ENCODE measurements at places on chromosomes 12 and 14. TPM values are rescaled to one million over a fixed set of nuclear protein-coding genes. Genes with fewer than 3 reads are reported as not detected.

SYNE2 gene
- 94.7 TPM for polyA plus RNA-seq

CLECL1 gene
- 0.74 TPM for polyA plus RNA-seq

CHGA gene
- polyA plus RNA-seq = 0.53 TPM

MANSC4 gene
- polyA plus RNA-seq = 0.40 TPM

IL22 gene
- not detected for polyA plus RNA-seq

TSHR gene
- polyA plus RNA-seq = 0.22 TPM

FAM222A gene
- 2.1 TPM for polyA plus RNA-seq

KCNK13 gene
- 0.08 TPM for polyA plus RNA-seq

ADIPOR2 gene
- polyA plus RNA-seq = 46.2 TPM

SLC7A8 gene
- polyA plus RNA-seq = 16.8 TPM

ESR2 gene
- 0.79 TPM for polyA plus RNA-seq

TMPRSS12 gene
- not detected for polyA plus RNA-seq

HOTAIR gene
- 1.3 TPM for polyA plus RNA-seq

STAC3 gene
- polyA plus RNA-seq = 6.0 TPM

TCL1B gene
- not detected for polyA plus RNA-seq

DNA sequence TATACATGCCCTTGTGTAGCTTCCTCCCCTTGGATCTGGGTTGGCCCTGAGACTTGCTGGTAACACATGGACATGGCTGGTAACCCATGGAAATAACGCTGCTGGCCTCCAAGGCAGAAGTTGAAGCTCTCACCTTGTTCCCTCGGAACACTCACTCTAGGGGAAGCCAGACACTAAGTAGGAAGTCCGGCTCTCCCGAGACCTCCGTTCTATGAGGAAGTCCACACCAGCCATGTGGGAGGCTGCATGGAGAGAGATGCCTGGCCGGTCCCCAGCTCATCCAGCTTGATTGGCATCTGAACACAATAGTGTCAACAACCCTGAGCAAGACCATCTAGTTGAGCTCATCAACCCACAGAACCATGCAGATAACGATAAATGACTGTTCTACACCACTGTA, 39.7 kb upstream of the VRK1 start:
- no peak for DNase-seq

DNA sequence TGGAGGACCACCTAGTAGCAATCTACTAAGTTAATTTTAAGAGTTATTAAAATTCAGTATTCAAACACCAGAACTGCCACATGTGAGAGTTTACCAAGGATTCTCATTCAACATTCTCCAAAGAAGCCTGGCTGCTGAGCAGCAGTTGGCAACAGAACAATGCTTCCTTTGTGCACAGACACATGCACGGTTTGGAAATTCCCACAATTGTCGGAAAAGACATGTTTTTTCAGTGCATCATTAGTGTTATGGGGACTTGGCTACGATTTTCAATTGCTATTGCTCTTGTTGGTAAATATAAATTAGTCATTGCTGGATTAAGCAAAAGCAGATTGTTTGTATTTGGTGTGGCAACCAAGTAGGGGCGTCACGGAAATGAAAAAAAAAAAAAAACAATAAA, 22.2 kb downstream of the ST8SIA1 start:
- no peak for DNase-seq

DNA sequence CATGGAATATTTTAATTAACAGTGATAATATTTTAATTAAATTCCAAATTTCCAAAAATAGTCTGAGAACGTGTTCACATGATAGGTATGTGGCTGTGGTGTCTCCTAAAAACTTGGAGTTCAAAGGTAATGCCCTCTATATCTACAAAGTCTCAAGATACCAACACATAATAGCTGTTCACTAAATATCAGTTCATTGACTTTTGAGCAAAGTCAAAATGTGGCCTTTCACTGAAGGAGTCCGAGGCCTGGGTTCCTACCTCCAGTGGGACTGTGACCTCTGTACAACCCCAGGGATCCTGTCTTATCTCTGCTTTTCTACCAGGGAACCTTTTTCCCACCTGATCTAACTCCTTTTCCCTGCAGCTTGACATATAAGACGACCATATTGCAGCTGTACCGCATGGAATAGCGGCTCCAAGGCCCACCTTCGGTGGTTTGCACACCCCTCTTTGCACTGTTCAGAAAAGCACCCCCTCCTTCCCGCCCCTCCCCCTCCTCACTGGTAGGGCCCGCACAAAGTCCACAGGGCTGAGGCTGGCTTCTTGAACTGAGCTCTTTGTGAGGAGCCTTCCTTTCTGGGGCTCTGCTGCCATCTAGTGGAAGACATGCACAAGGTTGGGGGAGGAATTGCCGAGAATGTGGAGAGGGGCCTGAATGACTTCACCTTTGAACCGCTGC, 3.1 kb downstream of the CCND2 start:
- DNase-seq = peak; percentile 87

DNA sequence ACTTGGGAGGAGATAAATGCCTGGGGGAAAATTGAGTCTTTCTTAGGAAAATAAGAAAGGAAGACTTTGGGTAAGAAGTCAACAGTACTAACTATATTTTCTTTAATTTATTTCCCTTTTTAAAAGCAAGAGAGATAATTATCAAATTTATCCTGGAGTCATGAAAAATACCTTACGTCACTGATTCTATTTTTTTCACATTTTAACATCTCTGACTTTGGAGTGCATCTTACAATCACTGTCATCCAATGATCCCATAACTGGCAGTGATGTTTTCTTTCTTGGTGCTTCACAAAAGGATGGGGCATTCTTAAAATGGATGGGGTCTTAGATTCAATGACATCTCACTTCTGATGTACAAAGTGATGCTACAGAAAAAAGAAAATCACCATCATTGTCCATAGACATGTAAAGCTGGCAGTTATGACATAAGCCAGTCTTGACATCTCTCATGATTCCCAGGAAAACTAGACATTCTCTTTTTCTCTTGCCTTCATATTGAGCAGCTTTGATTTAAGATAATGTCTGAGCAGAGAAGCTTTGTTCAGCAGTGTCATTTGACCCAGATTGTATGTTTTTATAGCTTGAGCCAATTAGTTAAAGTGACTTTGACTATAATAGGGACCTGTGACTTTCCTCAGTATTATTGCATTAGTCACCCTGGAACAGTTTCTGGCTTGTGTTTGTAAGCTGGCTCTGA, 236.2 kb downstream of the EGLN3 start:
- no peak for DNase-seq

DNA sequence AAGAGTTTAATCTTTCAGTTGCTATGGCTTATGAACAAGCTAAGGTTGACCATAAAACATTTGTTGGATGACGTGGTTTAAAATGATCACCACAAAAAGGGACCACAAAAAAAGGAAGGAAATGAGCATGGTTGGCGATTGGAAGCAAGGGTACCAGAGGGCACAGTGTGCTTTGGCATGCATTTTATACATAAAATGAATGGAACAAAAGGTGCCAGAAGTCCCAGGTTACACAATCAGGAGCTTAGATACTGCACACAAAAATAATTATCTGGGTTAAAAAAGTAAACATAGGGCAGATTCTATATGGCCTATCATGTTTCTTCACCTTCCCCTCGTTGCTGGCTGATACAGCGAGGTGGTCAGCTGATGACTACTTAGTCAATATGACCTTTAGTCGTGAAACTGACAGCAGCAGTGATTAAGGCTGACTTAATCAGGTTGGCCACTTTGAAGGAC, 50.7 kb downstream of the ZC3H14 start:
- no peak for DNase-seq

- peak; percentile 33 for DNase-seq
Observed at GRCh38 chr14:47675466-47676314, at the start of gene MDGA2. MDGA2 (minus strand) TSS chr14:47675605.

DNA sequence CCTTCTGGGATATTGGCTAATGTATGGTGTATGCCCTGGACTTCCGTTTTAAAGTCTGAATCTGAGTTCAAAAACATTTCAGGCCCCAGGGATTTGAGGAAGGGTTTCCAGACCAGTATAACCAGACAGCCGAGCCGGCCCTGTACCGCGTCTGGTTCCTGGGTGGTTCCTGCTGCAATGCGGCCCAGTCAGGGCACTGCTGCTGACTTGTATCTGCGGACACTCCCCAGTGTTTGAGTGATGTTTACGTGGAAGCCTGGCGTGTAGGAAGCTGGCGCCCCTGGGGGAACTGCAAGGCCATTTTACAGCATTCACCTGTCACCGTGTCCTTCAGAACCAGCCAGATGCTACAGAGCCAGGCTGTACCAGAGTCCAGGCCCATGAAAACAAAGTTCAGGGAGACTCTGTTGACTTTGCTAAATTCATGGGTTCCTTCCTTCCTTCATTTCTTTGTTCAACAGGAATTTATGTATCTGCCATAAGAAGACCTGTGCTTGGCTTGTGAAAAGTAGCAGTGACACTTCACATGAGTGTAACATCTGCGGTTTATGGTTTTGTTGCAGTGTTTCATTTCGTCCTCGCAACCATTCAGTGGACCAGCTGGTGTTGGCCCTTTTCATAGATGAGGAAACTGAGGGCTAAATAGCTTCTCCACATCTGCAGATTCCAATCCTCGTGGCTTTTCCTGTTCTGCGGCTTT, 16.8 kb downstream of the EML1 start:
- DNase-seq = no peak

- no peak for DNase-seq
Observed at GRCh38 chr12:93408813-93409212, 31.1 kb downstream of the NUDT4 start.

DNA sequence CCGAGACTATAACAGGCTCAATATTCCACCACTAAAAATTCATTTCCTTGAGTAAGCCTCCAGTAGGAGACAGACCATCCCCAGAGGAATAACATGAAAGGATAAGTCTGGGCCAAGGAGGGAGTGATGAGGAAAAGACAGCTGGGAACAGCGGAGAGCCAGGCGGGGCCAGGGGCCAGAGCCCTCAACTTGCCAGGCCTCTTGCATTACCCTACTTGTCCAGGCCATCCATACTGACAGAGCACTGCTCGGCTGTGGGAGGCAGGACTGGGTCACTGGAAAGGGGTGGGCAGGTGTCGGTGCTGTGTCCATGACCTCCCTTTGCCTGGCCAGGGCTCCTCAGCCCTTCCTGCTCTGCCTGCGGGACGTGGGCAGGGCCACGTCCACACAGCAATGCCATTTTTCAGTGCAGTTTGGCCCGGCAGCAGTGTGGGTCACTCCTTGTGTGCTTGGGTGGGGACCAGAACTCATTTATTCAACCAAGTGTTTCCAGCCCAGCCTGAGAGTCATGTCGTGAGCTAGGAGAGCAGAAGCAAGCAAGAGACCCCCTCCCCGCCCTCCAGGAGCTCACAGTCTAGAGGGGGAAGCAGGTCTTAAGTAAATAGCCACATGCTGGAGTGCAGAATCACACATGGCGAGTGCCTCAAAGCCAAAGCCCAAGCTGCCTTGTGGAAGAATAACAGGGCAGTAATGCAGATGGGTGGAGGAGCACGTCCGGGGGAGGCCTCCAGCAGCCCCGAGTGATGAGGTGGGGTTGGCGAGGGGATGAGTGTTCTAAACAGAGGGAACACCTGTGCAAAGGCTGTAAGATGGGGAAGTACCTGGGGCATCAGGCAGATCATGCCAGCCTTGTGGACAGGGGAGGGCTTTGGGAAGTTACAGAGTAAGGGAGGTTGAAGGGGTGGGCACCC, 8.9 kb upstream of the FAIM2 start:
- DNase-seq = no peak

DNA sequence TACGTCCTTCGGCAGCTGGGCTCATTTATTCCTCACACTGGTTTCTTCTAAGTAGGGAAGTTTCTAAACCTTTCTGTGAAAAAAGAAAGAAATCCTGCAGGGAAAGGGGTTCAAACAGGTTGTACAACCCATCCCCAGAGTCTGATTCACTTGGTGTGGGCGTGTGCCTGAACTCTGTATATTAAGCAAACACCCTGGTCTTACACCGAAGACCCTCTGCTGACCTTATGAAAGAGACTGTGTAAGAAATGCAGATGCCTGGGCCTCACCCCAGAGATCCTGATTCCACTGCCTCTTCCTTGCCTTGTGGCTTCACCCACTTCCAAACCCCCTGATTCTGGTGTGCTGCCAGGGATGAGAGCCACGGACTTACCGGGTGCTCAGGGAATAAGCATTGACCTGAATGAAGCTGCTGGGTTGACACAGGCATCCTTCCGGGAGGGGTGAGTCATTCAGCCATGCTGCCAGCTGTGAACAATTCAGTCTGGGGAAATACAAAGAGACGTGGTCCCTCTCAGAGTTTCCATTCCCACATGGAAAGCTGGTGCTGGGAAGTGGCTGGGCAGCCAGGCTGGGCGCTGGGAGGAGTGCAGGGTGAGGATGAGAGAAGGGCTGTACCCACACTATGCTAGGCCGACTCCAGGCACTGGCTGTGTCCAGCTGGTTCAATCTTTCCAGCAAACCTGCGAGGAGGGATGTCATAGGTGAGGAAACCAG, 26.5 kb upstream of the ACTN1 start:
- DNase-seq = no peak

GRCh38 chr12:127396734-127397133, 870.2 kb upstream of the TMEM132C start:
- no peak for DNase-seq

GRCh38 chr12:124049451-124050094, 76.6 kb downstream of the ZNF664 start:
- no peak for DNase-seq

- DNase-seq = no peak
Observed at GRCh38 chr14:44339862-44340261, 167.2 kb downstream of the FSCB start.

DNA sequence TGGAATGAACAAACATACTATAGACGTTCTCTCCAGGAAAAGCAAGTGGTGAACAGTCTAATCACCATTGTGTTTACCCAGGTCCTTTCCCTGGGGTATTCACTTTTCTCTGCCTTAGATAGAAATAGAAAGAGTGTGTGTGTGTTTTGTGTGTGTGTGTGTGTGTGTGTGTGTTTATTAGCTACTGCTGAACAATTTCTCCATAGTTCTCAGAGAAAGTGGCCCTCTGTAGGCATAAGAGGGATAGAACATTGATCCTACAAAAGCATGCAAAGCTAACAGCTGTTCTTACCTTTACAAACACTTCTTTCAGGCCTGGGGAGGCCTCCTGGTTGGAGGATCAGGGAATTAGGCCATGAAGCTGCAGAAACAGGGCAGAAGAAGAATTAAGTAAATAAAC, 665.7 kb upstream of the TBX3 start:
- no peak for DNase-seq

DNA sequence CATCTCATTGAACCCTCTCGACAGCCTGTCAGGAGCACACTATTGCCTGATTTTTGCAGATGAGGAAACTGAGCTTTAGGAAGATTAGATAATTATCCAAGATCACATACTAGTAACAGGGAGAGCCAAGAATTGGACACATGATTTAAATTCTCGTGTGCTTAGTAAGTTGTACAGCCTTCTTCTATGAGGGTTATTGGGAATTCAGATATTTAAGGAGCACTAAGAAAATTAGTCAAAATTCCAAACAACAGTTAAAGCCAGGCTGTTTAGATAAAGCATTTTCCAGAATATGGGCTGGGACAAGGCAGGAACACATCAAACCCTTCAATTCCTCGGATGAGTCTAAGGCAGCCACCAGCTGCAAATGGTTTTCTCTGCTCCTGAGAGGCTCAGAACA, 148.8 kb downstream of the TMEM30B start:
- DNase-seq = no peak

GRCh38 chr14:62889364-62889763, 155.9 kb downstream of the KCNH5 start:
- DNase-seq = no peak

DNA sequence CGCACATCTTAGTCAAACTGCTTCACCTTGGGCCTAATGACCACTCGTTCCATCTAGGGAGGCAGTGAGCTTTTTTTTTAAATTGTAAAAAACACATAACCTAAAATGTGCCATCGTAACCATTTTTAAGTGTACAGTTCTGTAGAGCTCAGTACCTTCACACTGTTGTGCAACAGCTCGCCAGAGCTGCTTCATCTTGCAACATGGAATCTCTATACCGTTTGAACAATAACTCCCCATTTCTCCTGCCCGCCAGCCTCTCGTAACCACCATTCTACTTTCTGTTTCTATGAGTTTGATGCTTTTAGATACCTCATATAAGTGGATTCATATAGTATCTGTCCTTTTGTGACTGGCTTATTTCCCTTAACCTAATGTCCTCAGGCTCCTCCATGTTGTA, 196.2 kb downstream of the CHST11 start:
- no peak for DNase-seq
